Activated naive CD4-positive, alpha-beta T cell treated with anti-CD3 and anti-CD28 coated beads for 36 hours (primary cell): ENCODE measurements at places on chromosomes 3 and 15. TPM values are rescaled to one million over a fixed set of nuclear protein-coding genes. Genes with fewer than 3 reads are reported as not detected.

SH3BP5 gene
- 7.9 TPM for total RNA-seq

KBTBD12 gene
- total RNA-seq: not detected

LIPC gene
- total RNA-seq: 0.14 TPM

MITF gene
- total RNA-seq: not detected

LTK gene
- not detected for total RNA-seq

PEX5L gene
- not detected for total RNA-seq

HIGD2B gene
- total RNA-seq: 0.27 TPM

CD96 gene
- total RNA-seq: 61.8 TPM

TM2D3 gene
- total RNA-seq: 52.8 TPM

CLDN11 gene
- not detected for total RNA-seq

NKIRAS1 gene
- 2.4 TPM for total RNA-seq

MESP2 gene
- total RNA-seq: not detected

CBLB gene
- 72.8 TPM for total RNA-seq
